ENCODE measurements at places on chromosomes 2 and 18.
A peak's percentile ranks its signal among the peaks of the same experiment; 100 is the strongest.

GRCh38 chr18:8657873-8658470, 47.4 kb upstream of the MTCL1 start:
- no peak for DNase-seq

DNA sequence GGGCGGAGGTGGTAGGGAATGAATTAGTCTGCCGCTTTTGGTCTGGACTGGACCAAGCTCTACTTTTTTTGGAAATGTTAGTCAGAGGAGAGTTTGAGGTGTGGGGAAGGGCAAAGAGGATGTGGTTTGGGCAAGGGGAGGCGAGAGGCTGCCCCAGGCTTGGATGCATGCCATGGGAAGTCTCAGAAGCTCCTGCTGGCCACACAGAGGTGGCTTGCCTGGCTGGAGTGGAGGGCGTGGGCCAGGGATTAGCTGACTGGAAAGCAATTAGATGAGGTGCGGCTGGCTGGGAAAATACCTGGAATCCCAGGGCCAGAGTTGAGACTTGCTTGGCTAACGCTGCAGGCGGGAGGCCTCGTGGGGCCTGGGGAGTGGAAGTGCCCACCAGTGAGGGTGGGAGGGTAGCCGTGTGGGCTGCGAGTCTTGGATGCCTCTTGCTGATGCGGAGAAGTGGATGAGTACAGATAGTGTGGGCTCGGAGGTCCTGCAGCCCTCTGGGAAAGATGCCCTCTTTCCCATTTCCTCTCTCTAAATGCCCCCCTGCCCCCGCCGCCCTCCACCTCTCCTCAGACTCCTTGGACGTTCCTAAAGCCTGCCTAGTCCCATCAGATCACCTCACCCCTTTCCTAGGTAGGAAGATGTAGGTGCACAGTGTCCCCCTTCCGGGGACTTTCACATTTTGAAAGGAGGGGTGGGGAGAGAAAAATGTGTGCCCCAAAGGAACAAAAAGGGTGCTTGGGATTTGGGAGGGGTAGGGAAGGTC, 117.6 kb downstream of the SMAD7 start:
- DNase-seq, result peak; percentile 38

DNA sequence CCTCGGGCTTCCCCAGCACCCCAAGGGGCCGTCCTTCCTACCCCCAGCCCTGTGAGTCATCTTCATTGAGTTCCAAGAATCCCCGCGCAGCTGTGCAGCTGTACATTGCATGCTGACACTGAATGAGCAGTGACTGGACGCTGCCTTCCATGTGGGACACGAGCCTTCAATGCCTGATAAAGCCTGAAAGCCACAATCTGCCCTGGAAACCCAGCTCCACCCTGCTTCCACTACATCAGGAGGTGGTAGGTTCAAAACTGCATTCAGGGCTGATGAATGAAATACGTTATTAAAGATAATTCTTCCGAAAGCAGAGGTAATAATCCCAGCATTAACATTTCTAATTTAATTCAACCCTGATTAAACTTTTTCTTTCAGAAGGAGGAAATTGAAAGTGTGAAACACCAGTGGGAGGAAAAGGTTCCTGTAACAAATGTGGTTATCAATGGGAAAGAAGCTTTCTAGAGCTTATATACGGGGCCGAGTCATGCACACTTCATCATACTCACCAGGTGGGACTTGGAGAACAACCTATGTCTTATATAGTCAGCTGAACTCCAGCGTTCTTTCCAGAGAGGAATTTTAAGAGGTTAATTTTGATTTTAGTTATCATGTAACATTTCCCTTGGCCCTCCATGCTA, 360.1 kb downstream of the LPIN1 start:
- no peak for DNase-seq

DNA sequence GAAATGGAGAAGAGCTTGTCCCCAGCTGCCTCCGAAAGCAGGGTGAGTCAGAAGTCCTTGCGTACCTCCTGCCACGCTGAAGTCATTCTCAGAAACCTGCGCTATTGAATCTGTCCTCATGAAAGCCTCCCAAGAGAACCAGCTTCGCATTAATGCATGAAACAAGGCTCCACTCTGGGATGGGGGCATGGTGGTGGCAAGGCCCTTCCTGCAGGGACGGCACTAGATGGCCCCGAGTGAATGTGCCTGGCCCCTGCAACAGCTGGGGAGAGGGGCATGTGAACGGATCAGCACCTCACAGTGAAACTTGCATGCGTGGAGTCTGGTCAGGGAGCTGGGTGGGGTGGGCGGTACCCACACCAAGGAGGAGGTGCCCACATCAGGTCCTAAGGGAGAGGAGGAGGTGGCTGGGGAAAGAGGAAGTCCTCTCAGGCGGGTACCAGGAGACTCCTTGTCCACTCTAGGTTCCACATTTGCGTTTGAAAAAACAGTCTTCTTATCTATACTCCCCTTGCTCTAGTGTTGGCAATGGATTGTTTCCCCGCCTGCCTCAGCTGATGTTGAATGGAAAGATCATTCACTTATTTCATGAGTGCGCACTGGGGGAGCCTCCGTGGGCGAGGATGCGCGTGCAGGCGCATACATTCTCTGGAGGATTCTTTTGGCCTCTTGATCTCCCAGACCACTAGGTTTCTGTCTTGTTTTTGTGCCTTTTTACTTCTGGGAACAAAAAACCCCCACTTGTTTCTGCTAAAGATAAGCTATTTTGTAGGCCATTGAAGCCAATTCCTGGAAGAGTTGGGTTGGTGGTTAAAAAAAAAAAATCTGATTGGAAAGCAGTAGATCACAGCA, 104.7 kb downstream of the KLHL29 start:
- no peak for DNase-seq

DNA sequence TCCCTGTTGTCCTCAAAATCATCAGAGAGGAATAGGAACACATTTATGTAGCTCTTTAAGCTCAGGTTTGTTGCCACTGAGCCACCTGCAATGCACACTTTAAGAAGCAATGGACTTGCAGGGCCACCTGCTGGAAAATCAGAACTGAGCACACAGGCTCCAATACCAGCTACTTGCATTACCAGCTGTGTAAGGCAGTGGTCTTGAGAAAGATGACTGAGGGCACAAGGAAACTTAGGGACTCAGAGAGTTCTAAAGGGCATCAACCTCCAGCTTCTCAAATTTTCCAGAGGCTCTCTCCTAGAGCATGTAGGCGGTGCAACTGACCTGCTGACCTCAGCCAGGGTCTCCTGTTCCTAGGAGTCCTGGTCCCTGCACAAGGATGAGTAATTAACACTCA, 2.5 kb upstream of the CNDP2 start:
- DNase-seq, result peak; percentile 83

DNA sequence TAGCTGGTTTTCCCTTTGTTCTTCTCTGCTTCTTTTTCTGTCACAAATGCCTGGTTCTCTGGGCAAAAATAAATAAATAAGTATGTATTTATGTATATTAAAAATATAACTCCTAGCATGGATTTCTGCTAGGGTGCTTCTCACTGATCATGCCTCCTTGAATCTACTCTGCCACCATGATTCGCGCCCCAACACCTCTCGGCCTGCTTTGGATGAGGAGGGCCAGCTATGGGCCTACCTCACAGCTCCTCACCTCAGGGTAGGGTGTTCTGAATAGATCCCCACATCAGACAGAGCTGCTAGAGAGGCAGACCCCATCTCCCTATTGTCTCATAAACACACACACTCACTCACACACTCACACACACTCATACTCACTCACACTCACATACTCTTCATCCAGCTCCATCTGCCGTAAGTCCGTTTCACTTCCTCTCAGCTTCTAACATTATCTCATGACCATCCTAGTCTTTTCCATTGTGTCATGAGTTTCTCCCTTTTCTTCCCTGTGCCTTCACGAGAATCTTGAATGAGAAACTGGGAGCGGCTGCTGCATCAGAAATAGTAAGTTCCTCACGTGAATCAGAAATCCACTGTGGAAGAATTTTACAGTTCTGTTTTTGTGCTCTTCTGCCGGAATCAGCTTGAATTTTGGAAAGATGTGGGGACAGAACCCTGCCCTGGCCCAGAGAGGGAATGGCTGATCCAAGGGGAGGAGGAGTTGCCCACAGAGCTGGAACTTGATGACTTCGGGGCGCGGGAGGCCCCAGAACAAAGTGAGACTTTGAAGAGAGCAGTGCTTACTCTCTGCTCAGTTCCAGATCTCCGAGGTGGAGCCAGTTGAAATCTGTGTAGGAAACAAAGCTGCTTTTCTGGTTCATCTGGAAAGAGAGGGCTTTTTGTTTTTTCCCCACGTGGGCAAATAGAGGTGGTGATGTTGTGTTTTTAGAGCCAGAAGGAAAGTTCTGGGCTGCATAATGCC, 20.9 kb downstream of the ANXA4 start:
- no peak for DNase-seq

DNA sequence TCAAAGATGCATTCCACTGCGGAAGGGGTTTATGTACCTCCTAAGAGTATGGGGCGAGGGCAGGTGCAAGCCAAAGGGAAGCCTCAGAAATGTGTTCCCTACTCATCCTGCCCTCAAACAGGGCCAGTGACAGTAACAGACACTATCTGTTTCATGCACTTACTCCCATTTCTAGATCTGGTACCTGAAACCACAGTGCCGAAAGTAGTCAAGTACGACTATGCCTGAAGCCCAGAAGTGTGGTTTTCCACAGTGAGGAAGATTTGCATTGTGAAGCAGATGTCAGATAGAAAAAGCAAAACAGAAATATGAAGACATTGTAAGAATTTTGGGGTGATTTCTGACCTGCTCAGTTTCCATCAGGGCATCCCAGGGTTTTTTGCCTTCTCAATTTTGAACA, 748.7 kb downstream of the RNF144A start:
- no peak for DNase-seq

GRCh38 chr2:41119489-41119888, 667.6 kb upstream of the SLC8A1 start:
- no peak for DNase-seq

DNA sequence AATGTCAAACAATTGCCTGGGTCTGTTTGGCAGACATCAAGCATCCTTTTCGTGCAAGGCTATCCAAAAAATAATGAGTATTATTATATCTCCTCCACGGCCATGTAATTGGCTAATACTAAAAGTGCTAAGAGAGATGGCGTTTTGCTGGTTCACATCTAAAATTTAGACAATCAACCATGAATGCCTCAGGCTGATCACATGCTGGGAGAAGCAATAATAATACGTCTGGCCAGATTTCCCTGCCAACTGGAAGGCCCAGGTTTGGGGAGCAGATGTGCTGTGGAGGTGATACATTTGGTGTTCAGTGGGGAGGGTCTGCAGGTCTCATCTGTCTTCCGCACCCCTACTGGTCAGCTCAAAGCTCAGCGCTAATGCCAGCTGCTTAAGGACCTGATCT, 60.3 kb upstream of the CREB1 start:
- DNase-seq, result no peak

GRCh38 chr2:71562518-71562917, 109.2 kb downstream of the DYSF start:
- no peak for DNase-seq

DNA sequence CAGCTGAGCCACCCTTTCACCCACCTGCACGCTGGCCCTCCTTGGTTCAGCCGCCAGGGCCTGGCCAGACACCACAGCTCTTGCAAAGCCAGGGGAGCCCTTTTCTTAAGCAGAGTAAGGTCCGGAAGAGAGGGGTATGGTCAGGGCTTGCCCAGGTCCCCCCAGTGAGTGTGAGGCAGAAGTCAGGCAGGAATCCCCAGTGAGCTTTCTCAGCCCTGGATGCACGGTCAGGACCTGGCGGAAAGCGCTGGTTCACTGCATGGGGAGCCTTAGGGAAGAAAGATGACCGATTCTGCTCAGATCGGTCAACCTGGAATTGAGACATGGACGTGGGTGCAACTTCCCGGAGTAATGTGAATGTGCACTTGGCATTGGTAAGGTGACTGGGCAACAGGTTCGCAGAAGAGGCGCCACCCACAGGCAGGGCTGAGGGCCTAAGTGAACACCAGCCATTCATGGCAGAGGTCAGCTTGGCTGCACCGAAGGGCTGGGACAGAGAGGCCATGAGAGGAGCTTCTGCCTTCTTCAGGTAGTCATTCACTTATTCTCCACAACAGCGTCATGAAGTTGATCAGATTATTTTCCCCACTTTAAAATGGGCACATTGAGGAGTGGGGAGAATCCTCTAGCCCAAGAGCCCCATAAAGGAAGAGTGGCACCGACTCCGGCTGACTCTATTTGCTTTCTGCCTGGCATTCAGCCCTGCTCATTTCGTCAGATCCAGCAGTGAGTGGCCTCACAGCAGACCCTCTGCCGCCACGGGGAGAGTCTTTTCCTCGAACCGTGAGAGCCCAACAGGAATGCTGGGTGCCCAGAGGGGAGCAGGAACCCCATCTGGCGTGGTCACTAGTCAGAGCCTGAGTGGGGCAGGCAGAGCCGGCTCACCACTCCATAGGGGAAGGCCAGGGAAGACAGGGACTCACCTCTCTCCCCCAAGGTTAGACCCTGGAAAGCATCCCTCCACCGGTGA, 35.8 kb downstream of the SCTR start:
- DNase-seq, result no peak

DNA sequence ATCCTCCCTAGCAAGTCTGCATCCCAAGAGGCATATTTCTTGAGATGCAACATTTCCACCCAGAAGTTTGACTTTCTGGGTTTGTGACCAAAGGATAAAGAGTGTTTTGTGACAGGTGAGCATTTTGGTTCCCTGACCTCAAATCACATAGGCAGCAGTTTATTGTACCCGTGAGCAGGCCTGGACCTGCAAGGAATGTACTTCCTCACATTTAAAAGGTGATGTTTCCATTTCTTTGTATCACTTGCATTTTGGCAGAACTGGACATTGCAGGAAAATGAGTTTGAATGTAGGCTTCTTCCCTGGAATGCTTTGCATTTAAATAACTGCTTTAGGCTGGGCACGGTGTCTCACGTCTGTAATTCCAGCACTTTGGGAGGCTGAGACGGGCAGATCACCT, 160.7 kb downstream of the ALPK2 start:
- no peak for DNase-seq

DNA sequence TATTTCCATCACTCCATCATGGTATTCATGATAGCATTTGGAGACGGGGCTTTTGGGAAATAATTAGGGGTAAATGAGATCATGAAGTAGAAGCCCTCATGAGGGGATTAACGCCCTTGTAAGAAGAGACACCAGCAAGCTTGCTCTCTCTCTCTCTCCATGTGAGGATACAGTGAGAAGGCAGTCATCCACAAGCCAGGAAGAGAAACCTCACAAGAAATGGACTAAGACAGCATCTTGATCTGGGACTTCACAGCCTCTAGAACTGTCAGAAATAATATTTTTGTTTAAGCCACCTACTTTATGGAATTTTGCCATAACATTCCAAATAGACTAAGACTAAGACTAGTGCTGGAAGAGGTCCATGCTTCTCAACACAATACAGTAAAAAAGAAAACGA, 464.6 kb upstream of the GCFC2 start:
- DNase-seq, result no peak

GRCh38 chr18:60675801-60676200, 303.2 kb upstream of the MC4R start:
- no peak for DNase-seq

- DNase-seq, result no peak
Measured at GRCh38 chr2:85427300-85427835, 8.9 kb downstream of the SH2D6 start.

DNA sequence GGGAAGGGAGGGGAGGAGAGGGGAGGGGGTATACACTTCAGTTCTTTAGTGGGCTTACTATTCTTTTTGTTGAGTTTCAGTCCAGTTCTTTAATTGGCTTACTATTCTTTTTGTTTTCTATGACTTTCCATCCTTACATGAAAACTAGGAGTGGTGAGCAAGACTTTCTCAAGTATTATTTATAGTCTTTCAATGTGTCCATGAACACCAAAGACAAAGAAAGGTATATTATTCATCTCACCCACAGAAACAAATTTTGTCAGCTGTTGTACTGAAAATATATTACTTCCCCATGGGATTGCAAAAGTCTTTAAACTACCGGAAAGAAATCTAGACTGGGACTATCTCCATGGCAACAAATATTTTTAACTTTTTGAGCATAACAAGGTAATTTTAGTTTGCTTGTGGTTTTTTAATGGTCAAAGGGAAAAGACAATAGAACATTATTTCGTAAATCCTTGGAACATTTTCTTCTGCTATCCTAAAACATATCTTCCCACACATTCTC, 17.6 kb downstream of the ADAM17 start:
- DNase-seq, result no peak

Data from CD4-positive, alpha-beta T cell treated with Interleukin-21 for 1 hour (primary cell).